ENCODE measurements at places on chromosomes 16 and 17.

GRCh38 chr17:60971515-60972369 lies 294.1 kb downstream of the BCAS3 start:
- no peak overlapping the region for H3K4me3 ChIP-seq
- peak; percentile 82 for DNase-seq
- no peak overlapping the region for H3K27ac ChIP-seq
- H3K36me3 ChIP-seq, result no peaks in the 10 kb centered on the region
- H3K4me1 ChIP-seq, result no peaks in the 10 kb centered on the region

DNA sequence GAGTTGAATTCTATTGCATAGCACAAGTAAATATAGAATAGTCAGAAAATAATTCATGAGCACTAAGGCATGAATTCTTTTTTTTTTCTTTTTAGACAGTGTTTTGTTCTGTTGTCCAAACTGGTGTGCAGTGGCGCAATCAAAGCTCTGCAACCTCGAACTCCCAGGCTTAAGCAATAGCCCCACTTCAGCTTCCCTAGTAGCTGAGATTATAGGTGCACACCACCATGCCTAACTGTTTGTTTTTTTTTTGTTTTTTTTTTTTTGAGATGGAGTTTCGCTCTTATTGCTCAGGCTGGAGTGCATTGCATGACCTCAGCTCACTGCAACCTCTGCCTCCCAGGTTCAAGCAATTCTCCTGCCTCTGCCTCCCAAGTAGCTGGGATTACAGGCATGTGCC lies 16.6 kb downstream of the TUBD1 start:
- DNase-seq, result peak; percentile 19
- H3K4me3 ChIP-seq, result no peak overlapping the region
- H3K27me3 ChIP-seq, result no peaks in the 10 kb centered on the region
- peaks cover 28% of the 10 kb centered on the region for H3K4me1 ChIP-seq

DNA sequence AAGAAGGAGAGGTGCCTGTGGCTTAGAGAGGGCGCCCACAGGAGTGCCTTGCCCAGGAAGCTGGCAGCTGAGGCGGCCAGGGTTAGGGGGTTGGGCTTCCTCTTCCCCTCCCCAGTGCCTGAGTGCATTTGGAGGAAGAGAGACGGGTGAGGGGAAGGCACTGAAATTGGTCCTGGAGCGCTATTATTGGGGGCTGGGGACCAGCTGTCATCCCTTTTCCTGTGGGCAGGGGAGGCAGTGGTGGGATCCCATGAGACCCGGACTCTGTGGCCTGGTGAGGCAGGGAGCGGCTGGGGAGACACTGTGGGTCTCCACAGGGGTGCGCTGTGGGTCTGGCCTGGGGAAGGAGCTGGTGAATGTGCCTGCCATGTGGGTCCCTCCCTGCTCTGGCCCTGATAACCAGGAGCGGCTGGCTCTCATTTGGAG lies 259.7 kb downstream of the SEC14L1 start:
- peaks cover 100% of the 10 kb centered on the region for H3K4me1 ChIP-seq
- DNase-seq, result peak; percentile 72
- peaks cover 20% of the 10 kb centered on the region for H3K36me3 ChIP-seq
- H3K27me3 ChIP-seq, result no peaks in the 10 kb centered on the region
- no peak overlapping the region for H3K4me3 ChIP-seq

DNA sequence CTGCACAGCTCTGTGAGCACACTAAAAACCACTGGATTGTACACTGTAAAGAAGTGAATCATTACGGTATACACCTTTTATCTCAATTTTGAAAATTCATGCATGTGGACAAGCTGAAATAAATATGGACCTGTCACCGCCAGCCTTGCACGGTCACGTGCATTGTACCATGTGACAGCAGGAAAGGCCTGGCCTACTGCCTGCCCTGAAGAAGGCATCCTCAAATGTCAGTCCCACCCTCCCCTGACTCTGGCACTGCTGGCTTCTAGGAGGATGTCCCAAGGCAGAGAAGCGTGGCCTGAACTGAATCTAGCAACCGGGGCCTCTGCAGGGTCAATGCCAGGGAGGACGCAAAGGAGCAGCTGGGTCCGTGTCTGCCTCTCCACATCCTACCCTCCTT lies 34.6 kb downstream of the SLC38A8 start:
- no peak overlapping the region for H3K4me3 ChIP-seq
- no peaks in the 10 kb centered on the region for H3K4me1 ChIP-seq
- H3K27ac ChIP-seq, result no peak overlapping the region
- no peak for DNase-seq
- no peaks in the 10 kb centered on the region for H3K36me3 ChIP-seq
- H3K27me3 ChIP-seq, result no peaks in the 10 kb centered on the region

GRCh38 chr16:14389359-14389758 lies 240.7 kb downstream of the PARN start:
- no peaks in the 10 kb centered on the region for H3K4me1 ChIP-seq
- H3K36me3 ChIP-seq, result no peaks in the 10 kb centered on the region

Data from stomach (tissue), 19 donors.